SK-N-DZ (cell line): ENCODE measurements at places on chromosomes 16 and 17.

DNA sequence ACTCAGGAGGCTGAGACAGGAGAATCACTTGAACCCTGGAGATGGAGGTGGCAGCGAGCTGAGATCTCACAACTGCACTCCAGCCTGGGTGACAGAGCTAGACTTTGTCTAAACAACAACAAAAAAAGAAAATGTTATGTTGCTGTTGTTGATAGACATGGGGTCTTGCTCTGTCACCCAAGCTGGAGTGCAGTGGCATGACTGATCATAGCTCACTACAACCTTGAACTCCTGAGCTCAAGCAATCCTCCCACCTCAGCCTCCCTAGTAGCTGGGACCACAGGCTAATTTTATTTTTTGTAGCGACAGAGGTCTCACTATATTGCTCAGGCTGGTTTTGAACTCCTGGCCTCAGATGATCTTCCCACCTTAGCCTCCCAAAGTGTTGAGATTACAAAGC is 20.0 kb downstream of the FBXO47 start:
- DNase-seq: no peak

- DNase-seq: peak; percentile 55
Measured at GRCh38 chr17:7237761-7238419, 1.4 kb downstream of the PHF23 start.

- no peak for DNase-seq
Measured at GRCh38 chr16:82945420-82946101, 318.8 kb downstream of the CDH13 start.

DNA sequence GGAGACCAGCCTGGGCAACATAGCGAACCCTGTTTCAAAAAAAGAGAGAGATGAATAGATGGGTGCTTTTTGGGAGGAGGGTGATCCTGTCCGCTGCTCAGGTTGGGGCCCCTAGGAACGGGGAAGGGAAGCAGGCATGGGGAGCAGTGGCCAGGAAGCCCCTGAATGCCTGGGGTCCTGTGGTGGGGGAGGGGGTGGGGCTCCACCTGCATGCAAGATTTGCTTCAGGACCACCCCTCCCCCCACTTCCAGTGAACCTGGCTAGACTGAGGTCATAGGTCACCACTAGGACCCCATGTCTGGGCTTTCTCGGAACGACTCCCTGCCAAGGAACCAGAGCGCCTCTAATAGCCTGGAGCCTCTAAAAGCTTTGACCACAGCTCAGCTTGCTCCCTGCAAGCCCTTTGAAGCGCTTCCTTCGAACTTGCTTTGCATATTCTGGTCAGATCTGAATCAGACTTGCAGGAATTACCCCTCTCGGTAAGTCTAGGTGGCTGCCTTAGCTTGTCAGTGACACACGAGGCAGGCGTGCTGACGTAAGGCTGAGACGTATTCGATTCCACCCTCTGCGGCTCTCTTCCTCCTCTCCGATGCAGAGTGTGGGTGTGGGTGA is 3.7 kb downstream of the SOCS3 start:
- DNase-seq: peak; percentile 56

GRCh38 chr17:8859027-8859803 is 8.3 kb downstream of the PIK3R6 start:
- DNase-seq: no peak
